ENCODE measurements at places on chromosomes 5 and 9. TPM values are rescaled to one million over a fixed set of nuclear protein-coding genes. Genes with fewer than 3 reads are reported as not detected.
A peak's percentile ranks its signal among the peaks of the same experiment; 100 is the strongest.

STKLD1 gene
- not detected for total RNA-seq

MOB3B gene
- 16.3 TPM for total RNA-seq

GRCh38 chr9:105044518-105044917 lies 116.6 kb upstream of the ABCA1 start:
- H3K4me3 ChIP-seq = no peak overlapping the region
- no peaks in the 10 kb centered on the region for H3K27me3 ChIP-seq
- H3K36me3 ChIP-seq = no peaks in the 10 kb centered on the region
- peaks cover 16% of the 10 kb centered on the region for H3K4me1 ChIP-seq
- peak overlapping the region; percentile 4 for H3K27ac ChIP-seq

COL5A1 gene
- 1.6 TPM for total RNA-seq

GRCh38 chr5:79227484-79228025 lies 8.4 kb upstream of the JMY start:
- DNase-seq = no peak
- no peaks in the 10 kb centered on the region for H3K27me3 ChIP-seq
- H3K4me1 ChIP-seq = no peaks in the 10 kb centered on the region
- H3K4me3 ChIP-seq = no peak overlapping the region

- H3K27me3 ChIP-seq = no peaks in the 10 kb centered on the region
- no peak for DNase-seq
- no peak overlapping the region for H3K4me3 ChIP-seq
- no peak overlapping the region for H3K27ac ChIP-seq
Observed at GRCh38 chr5:169974121-169974770, 6.0 kb downstream of the INSYN2B start.

SPATA31A1 gene
- total RNA-seq = not detected

DNA sequence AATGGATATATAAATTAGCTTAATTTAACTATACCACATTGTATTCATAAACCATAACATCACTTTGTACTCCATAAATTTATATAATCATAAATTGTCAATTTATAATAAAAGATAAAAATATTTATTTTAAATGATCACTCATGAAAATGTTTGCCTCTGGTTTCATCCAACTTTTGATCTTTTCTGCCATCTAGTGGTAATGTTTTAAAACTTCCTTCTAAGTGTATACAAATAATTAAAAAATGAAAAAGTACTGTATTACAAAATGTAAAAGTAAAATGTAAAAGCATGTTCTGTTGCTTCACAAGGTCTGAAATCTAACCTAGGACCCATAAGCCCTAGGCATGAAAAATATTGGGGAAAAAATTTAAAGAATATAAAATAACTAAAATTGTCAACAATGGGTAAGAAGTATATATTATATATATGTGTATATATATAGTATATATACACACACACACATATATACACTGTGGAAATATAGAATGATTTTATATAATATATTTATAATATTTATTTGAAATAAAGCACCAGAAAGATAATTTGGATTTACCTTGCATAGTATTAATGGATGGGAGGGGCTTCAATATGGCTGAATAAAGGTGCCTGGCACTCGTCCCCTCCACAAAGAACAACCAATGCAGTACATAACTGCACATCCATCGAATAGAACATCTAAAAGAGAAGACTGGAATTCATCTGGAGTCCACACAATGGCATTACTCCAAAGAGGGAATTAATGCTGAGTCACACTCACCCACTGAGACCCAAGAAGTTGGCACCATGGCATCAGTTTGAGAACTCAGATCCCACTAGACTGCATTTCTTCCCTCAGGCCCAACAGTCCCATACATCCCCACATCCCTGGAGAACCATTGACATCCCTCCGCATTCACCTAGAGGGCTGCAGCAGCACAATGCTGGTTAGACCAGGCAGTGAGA lies 32.5 kb downstream of the ANXA1 start:
- no peaks in the 10 kb centered on the region for H3K27me3 ChIP-seq
- no peak for DNase-seq
- H3K4me1 ChIP-seq = no peaks in the 10 kb centered on the region
- H3K36me3 ChIP-seq = no peaks in the 10 kb centered on the region
- no peak overlapping the region for H3K27ac ChIP-seq

GRCh38 chr9:136614967-136615623 lies 47.6 kb upstream of the EGFL7 start:
- no peak for DNase-seq
- H3K4me3 ChIP-seq = no peak overlapping the region
- H3K36me3 ChIP-seq = no peaks in the 10 kb centered on the region
- H3K27me3 ChIP-seq = no peaks in the 10 kb centered on the region
- peak overlapping the region; percentile 56 for H3K27ac ChIP-seq

DNA sequence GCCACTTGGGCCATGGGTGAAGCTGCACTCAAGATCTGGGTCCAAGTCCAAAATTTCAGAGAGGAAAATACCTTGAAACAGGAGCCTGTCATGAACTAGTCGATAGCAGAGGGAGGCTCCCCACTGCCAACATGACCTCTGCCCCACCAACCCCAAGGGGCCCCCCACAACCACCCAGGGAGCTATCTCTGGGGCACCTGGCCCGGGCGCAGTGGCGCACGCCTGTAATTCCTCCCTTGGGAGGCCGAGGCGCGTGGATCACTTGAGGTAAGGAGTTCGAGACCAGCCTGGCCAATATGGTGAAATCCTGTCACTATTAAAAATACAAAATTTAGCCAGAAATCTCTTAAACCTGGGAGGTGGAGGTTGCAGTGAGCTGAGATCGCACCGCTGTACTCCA lies 20.1 kb upstream of the HMCN2 start:
- H3K36me3 ChIP-seq = no peaks in the 10 kb centered on the region
- H3K4me3 ChIP-seq = no peak overlapping the region
- no peak overlapping the region for H3K27ac ChIP-seq
- no peak for DNase-seq
- H3K27me3 ChIP-seq = no peaks in the 10 kb centered on the region

- H3K4me3 ChIP-seq = no peak overlapping the region
- no peak for DNase-seq
- H3K4me1 ChIP-seq = no peaks in the 10 kb centered on the region
- no peaks in the 10 kb centered on the region for H3K27me3 ChIP-seq
- H3K27ac ChIP-seq = no peak overlapping the region
Observed at GRCh38 chr5:96572864-96573512, 89.2 kb upstream of the CAST start.

RAB14 gene
- 19.8 TPM for total RNA-seq

CDC20B gene
- total RNA-seq = not detected

DNA sequence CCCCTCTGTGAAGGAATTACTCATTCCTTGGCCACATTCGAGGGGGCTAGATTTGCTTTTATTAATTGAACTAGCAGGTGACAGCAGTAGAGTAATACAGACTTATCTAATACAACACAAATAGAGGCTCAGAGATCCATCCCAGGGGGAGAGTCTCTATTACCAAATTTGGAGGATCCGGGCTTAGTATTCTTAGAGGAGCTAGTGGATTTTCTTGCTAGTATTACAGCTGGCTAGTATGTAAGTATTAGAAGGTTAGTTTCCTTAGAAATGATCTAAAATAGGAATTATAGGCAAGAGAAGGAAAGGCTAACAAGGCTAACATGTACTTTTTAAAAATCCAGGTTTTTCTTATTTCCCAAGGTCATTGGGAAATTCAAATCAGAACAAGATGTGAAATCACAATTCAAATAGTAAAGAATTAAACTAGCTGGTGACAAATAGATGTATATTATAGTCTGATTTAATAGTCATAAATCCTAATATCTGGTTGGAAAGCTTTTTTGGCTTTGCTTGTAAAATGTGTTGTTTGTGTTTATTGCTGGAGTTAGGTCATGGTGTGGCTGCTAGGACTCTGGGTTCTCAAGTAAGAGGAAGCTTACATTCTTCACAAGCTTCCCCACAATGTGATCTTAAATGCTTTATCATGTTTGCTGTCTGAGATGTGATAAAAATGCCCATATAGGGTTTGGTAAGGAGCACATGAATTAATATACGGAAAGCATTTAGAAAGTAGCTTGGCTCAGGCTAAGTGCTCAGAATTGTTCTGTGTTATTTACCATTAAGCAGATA lies 160.4 kb upstream of the MPDZ start:
- DNase-seq = no peak
- no peaks in the 10 kb centered on the region for H3K27me3 ChIP-seq
- no peak overlapping the region for H3K4me3 ChIP-seq
- H3K36me3 ChIP-seq = no peaks in the 10 kb centered on the region
- H3K4me1 ChIP-seq = peaks cover 13% of the 10 kb centered on the region

PAEP gene
- not detected for total RNA-seq

DNA sequence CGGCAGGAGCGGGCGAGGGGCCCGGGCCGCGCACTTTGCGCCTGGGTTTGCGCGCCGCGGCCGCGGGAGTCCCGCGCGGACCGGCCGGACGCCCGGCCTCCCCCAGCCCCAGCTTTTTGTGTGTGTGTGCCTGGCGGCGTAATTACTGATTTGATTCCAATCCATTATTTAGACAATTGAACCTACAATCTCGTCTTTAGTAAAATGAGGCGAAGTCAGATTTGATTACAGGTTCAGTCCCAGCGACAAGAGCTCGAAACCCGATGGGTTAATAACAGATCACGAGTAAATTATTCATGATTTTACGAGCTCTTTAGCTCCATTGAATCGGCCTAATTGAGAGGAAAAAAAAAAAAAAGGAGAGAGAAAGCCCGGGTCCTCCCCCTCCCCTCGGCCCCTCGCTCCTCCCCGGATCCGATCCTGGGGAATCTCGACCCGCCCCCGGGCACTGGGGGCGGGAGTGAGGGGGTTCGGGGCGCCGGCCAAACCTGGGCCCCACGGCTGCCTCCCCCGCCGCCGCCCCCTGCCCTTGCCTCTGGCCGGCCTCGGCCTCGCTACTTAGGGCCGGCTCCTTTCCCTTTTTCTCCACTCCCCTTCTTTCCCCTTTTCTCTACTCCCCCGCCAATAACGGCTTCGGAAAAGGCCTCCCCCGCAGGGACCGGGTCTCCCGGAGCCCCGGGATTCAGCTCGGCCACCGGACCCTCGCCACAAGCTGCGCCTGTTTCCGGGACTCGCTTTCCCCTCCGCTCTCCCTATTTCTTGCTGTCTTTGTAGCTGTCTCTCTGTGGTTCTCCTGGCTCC lies 6.6 kb downstream of the LHX2 start:
- H3K4me1 ChIP-seq = no peaks in the 10 kb centered on the region
- no peak overlapping the region for H3K4me3 ChIP-seq
- H3K27me3 ChIP-seq = peaks cover 90% of the 10 kb centered on the region

- no peaks in the 10 kb centered on the region for H3K27me3 ChIP-seq
- no peaks in the 10 kb centered on the region for H3K4me1 ChIP-seq
- no peak overlapping the region for H3K27ac ChIP-seq
- no peaks in the 10 kb centered on the region for H3K36me3 ChIP-seq
Observed at GRCh38 chr9:115086461-115086860, 31.5 kb downstream of the TNC start.

ATP10B gene
- total RNA-seq = 0.63 TPM

ZNF367 gene
- total RNA-seq = 1.5 TPM

DNA sequence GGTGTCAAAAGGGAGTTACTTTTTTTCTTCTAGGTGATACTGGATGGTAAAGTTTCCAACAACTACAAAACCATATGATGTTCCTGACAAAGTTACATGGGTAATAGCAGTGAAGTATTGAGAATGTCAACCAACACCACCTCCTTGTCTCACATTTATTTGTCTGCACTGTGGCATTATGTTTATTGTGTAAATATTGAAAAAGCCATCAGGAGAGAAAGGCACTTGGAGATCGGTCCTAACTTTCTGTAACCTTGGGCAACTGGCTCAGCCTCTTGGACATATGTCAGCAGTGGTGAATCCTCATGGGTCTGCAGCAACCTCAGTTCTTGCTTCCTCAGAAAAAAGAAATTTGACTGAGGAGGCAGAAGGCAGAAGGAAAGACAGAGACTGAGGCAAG lies 50.0 kb upstream of the ICE1 start:
- DNase-seq = no peak
- no peaks in the 10 kb centered on the region for H3K4me1 ChIP-seq
- no peak overlapping the region for H3K4me3 ChIP-seq
- no peaks in the 10 kb centered on the region for H3K27me3 ChIP-seq
- no peaks in the 10 kb centered on the region for H3K36me3 ChIP-seq

HARS2 gene
- 28.3 TPM for total RNA-seq

C9 gene
- total RNA-seq = 2.6 TPM

DNA sequence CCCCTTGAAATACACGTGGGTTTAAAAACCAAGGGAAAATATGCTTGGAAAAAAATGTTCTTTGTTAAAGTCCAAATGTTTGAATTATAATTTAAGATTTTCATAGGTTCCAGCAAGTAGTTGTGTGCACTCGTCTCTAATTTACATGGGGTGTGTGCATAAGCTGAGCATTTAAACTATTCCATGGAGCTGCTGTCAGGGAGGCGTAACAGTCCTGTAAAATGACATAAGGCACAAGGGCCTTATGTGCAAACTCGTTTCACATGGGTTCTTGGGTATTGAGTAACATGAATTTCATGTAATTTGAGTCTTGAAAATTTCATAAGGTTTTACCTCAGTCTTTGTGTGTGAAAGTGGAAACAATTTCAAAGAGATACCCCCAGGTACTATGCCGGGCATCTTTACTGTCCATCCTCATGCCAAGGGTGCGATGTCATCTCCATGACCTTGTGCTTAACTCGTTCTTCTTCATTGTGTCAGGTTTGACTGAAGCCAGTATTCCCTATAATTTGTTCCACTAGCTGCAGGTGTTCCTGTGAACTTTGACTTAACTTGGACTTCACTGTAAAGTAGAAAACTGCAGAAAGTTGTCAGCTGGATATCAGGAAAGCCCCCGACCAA lies 359.3 kb downstream of the SH3GL2 start:
- H3K36me3 ChIP-seq = no peaks in the 10 kb centered on the region
- H3K4me1 ChIP-seq = no peaks in the 10 kb centered on the region
- no peak for DNase-seq
- no peak overlapping the region for H3K27ac ChIP-seq

EIF4EBP3 gene
- 57.9 TPM for total RNA-seq

KLHL3 gene
- 0.46 TPM for total RNA-seq

DNA sequence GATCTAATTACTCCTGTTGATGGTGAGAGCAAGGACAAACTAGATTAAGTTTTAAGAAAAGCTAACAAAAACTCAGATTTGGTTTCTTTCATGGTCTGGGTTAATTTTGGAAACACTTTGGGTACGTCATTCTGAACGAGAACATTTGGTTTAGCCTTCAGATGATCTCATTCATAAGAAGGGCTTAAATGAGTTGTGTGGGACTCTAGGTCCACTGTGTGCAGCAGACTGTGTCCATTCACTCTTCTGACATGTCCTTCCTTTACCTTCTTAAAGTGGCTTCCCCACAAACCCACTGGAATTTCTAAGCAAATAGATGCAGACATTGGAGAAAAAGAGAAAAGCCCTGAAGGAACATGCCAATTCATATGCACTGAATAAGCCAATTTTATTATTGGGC lies 96.8 kb downstream of the FBXO4 start:
- no peaks in the 10 kb centered on the region for H3K27me3 ChIP-seq
- H3K27ac ChIP-seq = no peak overlapping the region
- no peak overlapping the region for H3K4me3 ChIP-seq

ABO gene
- total RNA-seq = not detected
